Kidney epithelial cell (primary cell): ENCODE measurements at places on chromosomes 4 and X.

DNA sequence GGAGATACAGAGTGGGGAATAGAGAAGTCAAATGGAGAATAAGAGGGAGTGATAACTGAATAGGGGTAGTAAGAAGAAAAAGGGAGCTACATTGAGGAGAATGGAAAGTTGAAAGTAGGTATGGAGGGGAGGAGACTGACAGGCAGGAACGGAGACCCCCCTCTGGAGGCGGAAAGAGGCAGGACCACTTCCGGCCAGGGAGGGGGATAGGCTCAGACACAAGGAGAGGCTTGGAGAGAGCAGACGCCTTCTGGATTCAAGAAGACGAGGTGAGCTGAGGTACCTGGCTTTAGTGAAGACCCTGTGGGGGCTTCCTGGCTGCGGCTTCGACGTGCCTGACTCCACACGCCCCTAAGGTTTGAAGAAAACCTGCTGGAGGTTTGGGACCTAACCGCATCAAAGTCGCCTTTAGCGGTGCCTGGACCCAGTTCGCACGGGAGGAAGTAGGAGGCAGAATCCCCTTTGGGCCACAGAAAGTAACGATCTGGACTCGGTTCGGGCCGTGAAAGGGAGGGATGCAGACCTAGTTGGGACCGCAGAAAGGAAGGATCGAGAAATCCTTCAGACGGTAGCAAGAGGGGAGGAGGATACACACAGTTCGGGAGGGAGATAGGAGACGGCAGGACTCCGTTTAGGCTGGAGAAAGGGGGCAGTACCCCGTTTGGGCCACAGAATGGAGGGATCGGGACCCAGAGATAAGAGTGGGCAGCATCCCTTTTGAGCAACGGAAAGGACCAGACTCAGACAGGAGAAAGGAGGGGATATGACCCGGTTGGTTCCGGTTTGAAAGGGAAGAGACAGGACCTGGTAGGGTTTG, at the start of gene TRO:
TSS of gene TRO (plus strand) at position 215 of the 817 bp plus-strand sequence. CDS start 1,423 bp downstream, outside the sequence.
- no peak for DNase-seq

DNA sequence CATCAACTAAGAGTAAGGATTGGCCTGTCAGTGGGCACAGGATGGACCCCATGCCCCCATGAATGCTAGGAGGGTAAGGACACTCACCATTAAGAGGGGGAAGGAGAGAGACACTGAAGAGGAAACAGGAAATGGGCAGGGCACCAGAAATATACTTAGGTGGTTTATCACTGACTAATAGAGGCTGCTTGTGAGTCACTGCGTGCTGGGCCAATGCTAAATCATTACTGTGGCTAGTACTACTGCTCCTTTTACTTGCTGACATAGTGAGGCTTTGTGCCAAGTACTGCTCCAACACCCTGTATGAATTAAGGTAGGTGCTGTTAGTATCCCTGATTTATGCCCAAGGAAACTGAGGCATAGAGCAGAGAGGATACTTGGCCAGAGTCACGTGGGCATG, 130.4 kb upstream of the FRMPD4 start:
- peak; percentile 74 for DNase-seq

- no peak for DNase-seq
Observed at GRCh38 chrX:50108264-50108663, 92.5 kb downstream of the AKAP4 start.

DNA sequence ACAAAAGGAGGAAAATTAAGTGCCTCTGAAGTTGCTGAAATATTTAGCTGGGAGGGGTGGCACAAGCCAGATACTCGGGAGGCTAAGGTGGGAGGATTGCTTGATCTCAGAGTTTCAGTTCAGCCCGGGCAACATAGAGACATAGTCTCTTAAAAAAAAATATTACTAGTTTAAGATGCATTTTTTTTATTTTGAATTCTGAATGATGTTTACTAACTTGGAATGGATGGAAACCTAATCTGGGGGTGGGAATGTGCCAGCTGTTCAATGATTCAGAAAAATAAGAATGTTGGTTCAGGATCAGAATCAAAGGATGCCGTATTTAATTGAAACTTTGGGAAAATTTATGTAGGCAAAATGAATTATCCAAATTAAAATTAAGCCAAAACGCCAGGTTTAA, 167.2 kb upstream of the ANK2 start:
- no peak for DNase-seq

GRCh38 chr4:138216272-138216867, 25.8 kb downstream of the SLC7A11 start:
- no peak for DNase-seq

DNA sequence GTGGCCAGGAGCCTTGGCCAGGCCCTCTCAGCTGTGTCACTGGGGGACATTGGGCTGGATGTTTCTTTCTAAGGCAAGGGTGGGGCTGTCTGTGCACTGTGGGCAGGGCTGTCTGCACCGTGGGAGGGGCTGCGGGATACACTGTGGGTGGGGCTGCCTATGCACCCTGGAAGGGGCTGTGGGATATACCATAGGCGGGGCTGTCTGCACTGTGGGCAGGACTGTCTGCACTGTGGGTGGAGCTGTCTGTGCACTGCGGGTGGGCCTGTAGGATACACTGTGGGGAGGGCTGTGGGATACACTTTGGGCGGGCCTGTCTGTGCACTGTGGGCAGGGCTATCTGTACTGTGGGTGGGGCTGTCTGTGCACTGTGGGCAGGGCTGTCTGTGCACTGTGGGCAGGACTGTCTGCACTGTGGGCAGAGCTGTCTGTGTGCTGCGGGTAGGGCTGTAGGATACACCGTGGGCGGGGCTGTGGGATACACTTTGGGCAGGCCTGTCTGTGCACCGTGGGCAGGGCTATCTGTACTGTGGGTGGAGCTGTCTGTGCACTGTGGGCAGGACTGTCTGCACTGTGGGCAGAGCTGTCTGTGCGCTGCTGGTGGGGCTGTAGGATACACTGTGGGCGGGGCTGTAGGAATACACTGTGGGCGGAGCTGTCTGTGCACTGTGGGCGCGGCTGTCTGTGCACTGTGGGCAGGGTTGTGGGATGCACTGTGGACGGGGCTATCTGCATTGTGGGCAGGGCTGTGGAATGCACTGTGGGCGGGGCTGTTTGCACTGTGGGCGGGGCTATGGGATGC, 31.1 kb downstream of the ACOX3 start:
- DNase-seq: no peak

DNA sequence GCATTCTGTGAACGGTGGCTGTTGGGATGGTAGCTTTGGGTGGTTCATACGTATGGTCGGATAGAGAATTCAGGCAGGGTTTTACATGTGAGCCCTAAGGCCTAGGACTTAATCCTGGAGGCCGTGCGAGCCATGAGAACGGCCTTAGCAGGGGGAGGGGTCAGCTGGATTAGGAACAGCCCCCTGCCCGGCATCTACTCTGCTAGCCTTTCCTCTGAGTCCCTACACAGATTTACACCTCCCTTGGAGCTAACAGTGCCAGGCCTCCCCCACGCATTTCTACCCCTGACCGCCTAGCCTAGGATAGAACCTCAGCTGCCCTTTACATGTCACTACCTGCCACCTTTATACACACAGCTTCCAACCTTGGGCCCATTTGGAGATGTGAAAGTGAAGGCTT, 7.1 kb downstream of the PRAF2 start:
- no peak for DNase-seq

DNA sequence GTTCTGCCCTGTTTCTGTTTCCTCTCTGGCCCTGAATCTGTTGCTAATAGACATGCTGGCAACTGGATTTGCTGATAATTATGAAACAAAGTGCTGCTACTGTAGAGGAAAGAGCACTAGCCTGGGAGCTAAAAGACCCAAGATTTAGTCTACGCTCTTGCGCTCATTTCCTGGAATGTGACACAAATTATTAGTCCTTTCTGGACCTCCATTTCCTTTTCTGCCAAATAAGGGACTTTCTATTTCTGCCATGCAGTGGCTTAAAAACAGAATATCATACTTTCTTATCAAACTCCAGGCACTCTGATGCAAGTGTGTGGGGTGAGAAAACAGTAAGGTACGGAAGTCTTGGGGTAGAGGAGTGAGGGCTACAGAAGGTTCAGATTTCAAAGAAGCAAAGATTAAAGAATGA, 48.3 kb upstream of the GPR174 start:
- DNase-seq: no peak

- DNase-seq: no peak
Observed at GRCh38 chrX:77223046-77223445, 224.1 kb upstream of the FGF16 start.
